ENCODE measurements at places on chromosomes 11 and 22. TPM values are rescaled to one million over a fixed set of nuclear protein-coding genes. Genes with fewer than 3 reads are reported as not detected.

DNA sequence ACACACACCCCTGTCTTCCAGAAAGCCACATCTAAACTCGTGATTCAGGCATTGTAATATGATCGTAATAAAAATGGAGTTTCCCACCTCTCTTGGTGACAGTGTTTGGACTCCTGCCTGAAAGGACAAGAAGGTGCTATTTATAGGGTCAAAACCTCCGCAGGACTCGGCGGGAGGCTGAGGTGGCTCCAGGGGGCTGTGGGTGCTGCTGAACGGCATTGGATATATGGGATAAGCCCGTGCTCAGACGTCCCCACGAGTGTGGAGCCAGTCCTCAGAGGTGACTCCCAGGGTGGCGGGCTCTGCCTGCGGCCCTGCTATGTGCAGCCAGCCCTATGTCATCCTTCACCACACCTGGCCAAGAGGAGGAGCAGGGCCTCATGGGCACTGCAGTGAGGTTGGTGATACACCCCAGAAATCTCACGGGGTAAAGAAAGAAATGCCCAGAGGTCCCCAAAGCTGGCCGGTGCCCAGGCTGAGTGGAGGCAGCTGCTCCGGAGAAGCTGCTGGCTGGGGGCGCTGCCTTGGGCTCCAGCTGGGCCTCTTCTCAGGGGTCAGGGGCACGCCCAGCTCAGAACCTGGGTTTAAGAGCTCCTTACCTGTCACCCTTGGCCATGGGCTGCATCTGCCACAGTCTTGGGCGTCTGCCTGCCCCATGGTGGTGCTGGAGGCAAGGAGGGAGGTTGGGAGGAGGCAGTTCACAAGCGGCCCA is 5.1 kb upstream of the OSBPL5 start:
- H3K27me3 ChIP-seq, result peaks cover 74% of the 10 kb centered on the region
- DNase-seq, result peak; percentile 51
- no peaks in the 10 kb centered on the region for H3K4me1 ChIP-seq
- no peak overlapping the region for H3K4me3 ChIP-seq

DNA sequence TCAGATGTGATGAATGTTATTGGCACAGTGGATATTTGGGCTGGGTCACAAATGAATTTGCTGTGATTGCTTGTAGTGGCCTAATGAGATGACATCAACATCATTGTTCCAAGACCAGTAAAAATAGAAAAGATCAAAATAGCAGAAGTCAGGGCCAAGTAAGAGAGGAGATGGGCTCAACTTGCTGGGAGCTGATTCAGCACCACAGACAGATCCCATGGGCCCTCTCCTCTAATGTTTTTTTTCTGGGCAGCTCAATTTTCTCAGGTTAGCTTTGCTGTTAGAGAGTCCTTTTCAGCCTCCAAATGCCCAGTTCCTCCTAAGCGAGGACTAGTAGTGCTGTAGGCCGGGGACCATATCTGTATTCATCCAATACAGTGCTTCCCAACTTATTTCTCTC is 86.0 kb upstream of the IZUMO1R start:
- H3K27ac ChIP-seq, result no peak overlapping the region
- no peak for DNase-seq
- H3K36me3 ChIP-seq, result no peaks in the 10 kb centered on the region
- H3K4me1 ChIP-seq, result no peaks in the 10 kb centered on the region
- H3K27me3 ChIP-seq, result no peaks in the 10 kb centered on the region

DNA sequence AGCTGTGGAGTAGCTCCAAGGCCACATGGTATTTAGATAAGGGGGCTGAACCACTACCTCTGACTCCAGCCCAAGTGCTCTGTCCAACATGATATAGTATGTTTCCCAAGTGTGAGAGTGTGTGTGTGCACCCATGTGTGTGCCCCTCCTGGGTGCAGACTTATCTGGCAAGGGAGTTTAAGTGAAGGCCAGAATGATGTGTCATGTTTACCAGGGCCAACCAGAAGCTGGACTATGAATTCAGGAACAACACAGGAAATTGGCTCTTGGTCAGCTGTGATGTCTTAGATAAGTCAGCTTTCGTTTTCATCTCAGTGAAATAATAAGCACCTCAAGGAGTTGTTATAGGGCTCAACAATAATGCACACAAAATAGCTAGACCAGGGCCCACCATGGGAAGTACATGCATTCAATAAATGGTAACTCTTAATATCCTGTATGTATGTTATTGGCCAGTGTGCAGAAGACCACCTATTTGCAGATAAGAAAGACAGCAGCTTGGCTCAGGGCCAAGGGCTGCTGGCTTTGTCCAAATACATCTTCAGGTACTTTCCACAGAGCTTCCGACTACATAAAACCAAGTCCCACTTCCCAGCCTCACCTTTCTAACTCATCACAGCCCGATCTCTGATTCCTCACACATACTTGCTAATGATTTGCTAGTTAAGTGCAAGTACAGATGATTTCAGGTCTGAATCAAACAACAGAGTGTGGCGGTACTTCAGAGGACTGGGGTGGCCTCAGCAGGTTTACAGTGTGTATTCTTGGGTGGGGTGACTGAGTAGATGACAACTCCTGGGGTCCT is 120.9 kb downstream of the ME3 start:
- H3K27me3 ChIP-seq, result no peaks in the 10 kb centered on the region
- no peak overlapping the region for H3K4me3 ChIP-seq
- H3K36me3 ChIP-seq, result no peaks in the 10 kb centered on the region

- DNase-seq, result no peak
- H3K27ac ChIP-seq, result no peak overlapping the region
- no peaks in the 10 kb centered on the region for H3K36me3 ChIP-seq
- H3K4me1 ChIP-seq, result no peaks in the 10 kb centered on the region
Observed at GRCh38 chr22:27240298-27241075, 561.1 kb downstream of the MN1 start.

Gene POU2AF2
- not detected for total RNA-seq

Gene KIRREL3
- total RNA-seq, result 1.1 TPM

- H3K27me3 ChIP-seq, result no peaks in the 10 kb centered on the region
- no peak for DNase-seq
- H3K4me1 ChIP-seq, result no peaks in the 10 kb centered on the region
- no peaks in the 10 kb centered on the region for H3K36me3 ChIP-seq
- H3K4me3 ChIP-seq, result no peak overlapping the region
Observed at GRCh38 chr11:82250047-82250446, 483.6 kb downstream of the FAM181B start.

Gene DEFB131B
- not detected for total RNA-seq

DNA sequence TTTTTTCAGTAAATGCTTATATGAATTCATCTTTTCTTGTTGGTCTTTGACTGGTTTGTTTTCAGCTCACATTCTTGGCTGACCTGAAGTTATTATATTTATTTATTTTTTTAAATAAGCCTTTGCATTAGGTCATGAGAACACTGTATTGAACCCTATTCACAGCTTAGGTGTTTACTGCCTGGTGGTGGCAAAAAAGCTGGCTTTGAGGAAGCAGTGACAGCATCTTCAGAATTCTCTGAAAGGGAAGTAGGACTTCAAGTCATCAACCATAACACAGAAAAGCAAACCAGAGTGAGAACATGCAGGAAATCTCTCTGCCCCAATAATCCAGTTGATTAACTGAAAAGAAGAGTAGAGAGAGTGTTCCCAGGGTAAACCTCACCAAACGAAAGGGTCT is 30.3 kb upstream of the MMP13 start:
- no peaks in the 10 kb centered on the region for H3K36me3 ChIP-seq
- H3K27ac ChIP-seq, result no peak overlapping the region
- no peak for DNase-seq
- no peaks in the 10 kb centered on the region for H3K4me1 ChIP-seq
- no peaks in the 10 kb centered on the region for H3K27me3 ChIP-seq

DNA sequence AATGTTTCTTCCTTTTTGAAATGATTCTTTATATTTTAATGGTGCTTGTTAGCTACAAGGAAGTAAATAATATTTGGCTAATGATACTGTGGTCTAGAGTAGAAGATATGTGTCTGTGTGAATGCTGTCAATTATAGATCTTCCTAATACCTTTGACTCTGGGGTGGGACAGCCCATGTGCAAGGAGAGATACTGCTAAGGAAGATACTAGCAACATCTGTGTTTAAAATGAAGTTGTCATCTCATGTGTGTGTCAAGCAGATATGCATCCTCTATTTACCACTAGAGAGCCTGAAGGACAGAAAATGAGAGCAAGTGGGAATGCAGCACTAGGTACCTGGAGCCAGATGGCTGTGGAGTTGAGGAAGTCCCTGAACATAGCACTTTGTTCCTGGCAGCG is 34.1 kb downstream of the PPME1 start:
- peaks cover 5% of the 10 kb centered on the region for H3K4me1 ChIP-seq
- no peak overlapping the region for H3K27ac ChIP-seq
- H3K27me3 ChIP-seq, result no peaks in the 10 kb centered on the region
- DNase-seq, result no peak
- H3K4me3 ChIP-seq, result no peak overlapping the region

- DNase-seq, result no peak
- H3K27ac ChIP-seq, result no peak overlapping the region
- no peak overlapping the region for H3K4me3 ChIP-seq
- H3K27me3 ChIP-seq, result no peaks in the 10 kb centered on the region
Observed at GRCh38 chr11:28903716-28904115, 795.5 kb downstream of the METTL15 start.

DNA sequence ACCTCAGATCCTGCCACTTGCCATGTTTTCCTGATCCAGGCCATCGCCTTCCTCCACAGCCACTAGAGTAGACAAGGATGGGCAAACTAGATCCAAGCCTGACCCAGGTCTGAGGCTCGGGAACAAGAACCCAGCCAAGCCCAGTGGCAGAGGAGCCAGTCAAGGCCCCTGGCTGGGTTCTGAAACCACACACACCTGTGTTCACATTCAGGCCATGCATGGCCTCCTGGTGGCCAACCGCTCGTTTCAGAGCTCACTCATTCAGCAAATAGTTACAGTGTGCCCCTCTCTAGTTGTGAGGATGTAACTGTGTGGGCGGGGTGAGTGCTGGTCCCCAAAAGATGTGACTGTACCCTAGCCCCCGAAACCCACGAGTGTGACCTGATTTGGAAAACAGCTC is 337.6 kb downstream of the CTTN start:
- H3K27ac ChIP-seq, result no peak overlapping the region
- H3K4me3 ChIP-seq, result no peak overlapping the region
- no peaks in the 10 kb centered on the region for H3K36me3 ChIP-seq

- H3K4me3 ChIP-seq, result no peak overlapping the region
- H3K36me3 ChIP-seq, result peaks cover 56% of the 10 kb centered on the region
- no peaks in the 10 kb centered on the region for H3K27me3 ChIP-seq
- H3K4me1 ChIP-seq, result peaks cover 5% of the 10 kb centered on the region
- H3K27ac ChIP-seq, result peak overlapping the region; percentile 33
Observed at GRCh38 chr22:36510966-36511881, 4.4 kb upstream of the FOXRED2 start.

Gene UBQLNL
- total RNA-seq, result not detected

- H3K27ac ChIP-seq, result no peak overlapping the region
- H3K36me3 ChIP-seq, result peaks cover 42% of the 10 kb centered on the region
- no peak for DNase-seq
- H3K4me3 ChIP-seq, result no peak overlapping the region
Observed at GRCh38 chr11:121067962-121068647, 32.9 kb upstream of the TECTA start.

GRCh38 chr11:132134322-132134721 is 763.9 kb downstream of the NTM start:
- H3K27me3 ChIP-seq, result no peaks in the 10 kb centered on the region
- H3K4me3 ChIP-seq, result no peak overlapping the region
- H3K4me1 ChIP-seq, result peaks cover 6% of the 10 kb centered on the region
- no peak for DNase-seq
- H3K27ac ChIP-seq, result no peak overlapping the region
- H3K36me3 ChIP-seq, result no peaks in the 10 kb centered on the region

Gene OR52H1
- not detected for total RNA-seq

Gene CYTH4
- total RNA-seq, result not detected

DNA sequence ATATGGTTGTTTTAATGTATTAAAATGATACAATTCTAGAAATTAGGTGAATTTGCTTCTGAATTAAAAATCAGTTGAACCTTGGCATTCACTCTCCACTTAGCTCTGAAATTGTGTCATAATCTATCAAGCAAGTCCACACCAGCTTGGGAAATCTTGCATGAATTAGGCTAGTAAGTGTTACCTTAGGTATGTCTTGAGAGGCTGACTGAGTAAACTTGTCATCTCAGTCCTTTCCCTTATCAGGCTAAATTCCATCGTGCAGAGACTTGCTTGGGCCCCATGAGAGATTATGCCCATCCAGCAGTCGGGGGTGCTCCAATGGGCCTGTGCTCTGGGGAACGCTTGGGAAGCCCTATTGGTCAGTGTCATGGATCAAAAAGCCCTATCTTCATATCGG is 33.9 kb upstream of the ST14 start:
- H3K27ac ChIP-seq, result no peak overlapping the region
- DNase-seq, result peak; percentile 17
- no peaks in the 10 kb centered on the region for H3K27me3 ChIP-seq
- H3K4me3 ChIP-seq, result no peak overlapping the region
- no peaks in the 10 kb centered on the region for H3K4me1 ChIP-seq

- H3K4me1 ChIP-seq, result peaks cover 3% of the 10 kb centered on the region
- no peak overlapping the region for H3K4me3 ChIP-seq
- no peak for DNase-seq
- no peak overlapping the region for H3K27ac ChIP-seq
- peaks cover 46% of the 10 kb centered on the region for H3K27me3 ChIP-seq
- H3K36me3 ChIP-seq, result no peaks in the 10 kb centered on the region
Observed at GRCh38 chr11:34251589-34251980, 106.2 kb downstream of the ABTB2 start.

GRCh38 chr11:117188620-117189081 is 10.1 kb downstream of the SIDT2 start:
- DNase-seq, result peak; percentile 41
- no peak overlapping the region for H3K4me3 ChIP-seq
- peaks cover 19% of the 10 kb centered on the region for H3K36me3 ChIP-seq
- no peaks in the 10 kb centered on the region for H3K4me1 ChIP-seq
- H3K27me3 ChIP-seq, result no peaks in the 10 kb centered on the region

Gene CASP1
- total RNA-seq, result not detected

GRCh38 chr22:35313311-35314121 is 13.8 kb downstream of the TOM1 start:
- H3K36me3 ChIP-seq, result no peaks in the 10 kb centered on the region
- H3K4me3 ChIP-seq, result no peak overlapping the region
- H3K4me1 ChIP-seq, result peaks cover 3% of the 10 kb centered on the region
- no peak for DNase-seq
- no peak overlapping the region for H3K27ac ChIP-seq

Gene CRYBB2
- total RNA-seq, result not detected

DNA sequence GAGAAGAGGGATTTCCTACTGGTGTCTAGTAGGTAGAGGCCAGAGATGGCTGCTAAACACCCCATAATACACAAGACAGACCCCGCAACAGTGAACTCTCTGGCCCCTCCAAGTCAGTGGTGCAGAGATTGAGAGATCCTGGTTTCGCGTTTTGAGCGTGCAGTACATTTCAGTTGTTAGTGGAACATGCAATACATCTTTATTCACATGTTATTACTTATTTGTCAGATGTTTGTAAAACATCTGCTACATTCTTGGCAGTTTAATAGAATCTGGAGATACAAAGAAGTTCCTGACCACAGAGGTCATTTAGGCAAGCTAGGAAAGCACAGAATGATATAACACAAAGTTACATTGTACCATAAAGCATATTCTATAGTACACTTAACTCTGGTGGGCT is 41.5 kb downstream of the ST3GAL4 start:
- no peaks in the 10 kb centered on the region for H3K36me3 ChIP-seq
- H3K4me1 ChIP-seq, result no peaks in the 10 kb centered on the region
- no peak overlapping the region for H3K4me3 ChIP-seq
- no peak overlapping the region for H3K27ac ChIP-seq

GRCh38 chr11:61926235-61926634 is 8.9 kb upstream of the RAB3IL1 start:
- H3K27ac ChIP-seq, result no peak overlapping the region
- no peaks in the 10 kb centered on the region for H3K27me3 ChIP-seq
- H3K4me1 ChIP-seq, result peaks cover 14% of the 10 kb centered on the region
- DNase-seq, result no peak
- H3K4me3 ChIP-seq, result no peak overlapping the region

GRCh38 chr11:27355575-27356104 is 7.4 kb downstream of the CCDC34 start:
- no peak overlapping the region for H3K4me3 ChIP-seq
- no peak for DNase-seq
- H3K27ac ChIP-seq, result no peak overlapping the region
- peaks cover 4% of the 10 kb centered on the region for H3K36me3 ChIP-seq
- no peaks in the 10 kb centered on the region for H3K4me1 ChIP-seq
- no peaks in the 10 kb centered on the region for H3K27me3 ChIP-seq
